ENCODE measurements at places on chromosomes 6 and 20.

DNA sequence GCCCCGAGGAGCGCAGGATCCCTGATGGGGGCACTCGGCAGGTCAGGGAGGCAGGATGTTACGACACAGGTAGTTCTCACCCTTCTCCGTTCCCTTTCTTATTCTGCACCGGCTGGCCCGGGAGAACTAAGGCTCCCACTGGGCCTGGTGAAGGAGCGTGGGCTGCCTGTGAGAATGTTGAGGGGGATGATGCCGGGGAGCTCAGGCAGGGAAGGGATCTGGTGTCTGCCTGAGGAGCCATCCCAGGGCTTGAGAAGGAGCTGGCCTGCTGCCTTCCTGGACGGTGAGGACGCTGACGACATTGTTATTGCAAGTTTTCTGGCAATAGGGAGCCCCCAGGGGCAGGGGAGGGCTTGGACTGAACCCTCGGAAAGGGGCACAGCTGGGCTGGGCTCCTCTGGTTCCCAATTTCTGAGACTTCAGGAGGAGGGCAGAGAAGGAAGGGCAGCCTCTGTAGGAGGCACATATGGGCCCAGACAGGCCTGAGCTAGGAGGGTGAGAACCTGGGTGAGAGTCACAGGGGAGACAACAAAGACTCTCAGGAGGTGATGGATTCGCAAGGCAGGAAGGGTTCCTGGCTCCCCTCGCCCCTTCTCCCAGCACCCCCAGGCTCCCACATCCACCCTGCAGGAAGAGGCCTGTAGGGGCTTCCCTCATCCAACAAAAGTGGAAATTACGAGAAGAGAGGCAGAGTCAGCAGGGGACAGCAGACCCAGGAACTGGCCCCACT lies 32.8 kb downstream of the CYP21A2 start:
- DNase-seq, result no peak

GRCh38 chr20:41524980-41525613 lies 93.1 kb downstream of the CHD6 start:
- DNase-seq, result peak; percentile 81

- no peak for DNase-seq
These were observed 62.6 kb downstream of the GINS1 start for GRCh38 chr20:25470045-25470444.

DNA sequence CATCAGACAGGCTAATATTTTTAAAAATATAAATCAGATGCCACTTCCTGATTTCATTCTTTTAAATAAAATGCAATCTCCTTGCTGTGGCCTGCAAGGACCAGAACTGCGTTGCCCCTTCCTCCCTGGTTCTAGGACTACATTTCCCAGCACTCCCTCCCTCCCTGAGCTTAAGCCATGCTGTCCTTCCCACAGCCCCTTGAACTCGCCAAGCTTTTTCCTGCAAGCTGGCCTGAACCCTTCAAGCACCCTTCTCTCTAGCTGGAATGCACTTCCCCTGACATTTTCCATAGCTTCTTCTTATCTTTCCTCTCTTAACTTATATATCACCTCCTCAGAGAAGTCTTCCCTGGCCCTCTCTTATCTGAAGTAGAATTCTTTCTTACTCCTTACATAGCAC lies 6.1 kb upstream of the DOK5 start:
- DNase-seq, result no peak

DNA sequence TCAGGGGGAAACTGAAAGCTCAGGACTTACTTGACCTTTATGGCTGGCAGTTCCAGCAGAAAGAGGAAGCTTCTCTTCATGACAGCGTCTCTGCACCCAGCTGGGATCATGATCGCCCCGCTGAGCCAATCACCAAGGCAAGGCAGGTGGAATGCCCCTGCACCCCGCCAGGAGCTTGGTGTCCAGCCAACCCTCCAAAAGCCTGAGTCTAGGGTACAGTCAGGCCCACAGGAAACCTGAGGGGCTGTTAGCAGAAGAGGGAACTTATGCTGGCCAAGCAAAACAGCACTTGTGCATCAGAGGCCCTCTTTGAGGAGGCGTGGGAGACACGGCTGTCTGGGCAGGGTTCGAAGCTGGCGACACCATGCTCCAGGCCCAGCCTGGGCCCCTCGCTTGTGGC lies 188.3 kb upstream of the GMDS start:
- DNase-seq, result no peak

DNA sequence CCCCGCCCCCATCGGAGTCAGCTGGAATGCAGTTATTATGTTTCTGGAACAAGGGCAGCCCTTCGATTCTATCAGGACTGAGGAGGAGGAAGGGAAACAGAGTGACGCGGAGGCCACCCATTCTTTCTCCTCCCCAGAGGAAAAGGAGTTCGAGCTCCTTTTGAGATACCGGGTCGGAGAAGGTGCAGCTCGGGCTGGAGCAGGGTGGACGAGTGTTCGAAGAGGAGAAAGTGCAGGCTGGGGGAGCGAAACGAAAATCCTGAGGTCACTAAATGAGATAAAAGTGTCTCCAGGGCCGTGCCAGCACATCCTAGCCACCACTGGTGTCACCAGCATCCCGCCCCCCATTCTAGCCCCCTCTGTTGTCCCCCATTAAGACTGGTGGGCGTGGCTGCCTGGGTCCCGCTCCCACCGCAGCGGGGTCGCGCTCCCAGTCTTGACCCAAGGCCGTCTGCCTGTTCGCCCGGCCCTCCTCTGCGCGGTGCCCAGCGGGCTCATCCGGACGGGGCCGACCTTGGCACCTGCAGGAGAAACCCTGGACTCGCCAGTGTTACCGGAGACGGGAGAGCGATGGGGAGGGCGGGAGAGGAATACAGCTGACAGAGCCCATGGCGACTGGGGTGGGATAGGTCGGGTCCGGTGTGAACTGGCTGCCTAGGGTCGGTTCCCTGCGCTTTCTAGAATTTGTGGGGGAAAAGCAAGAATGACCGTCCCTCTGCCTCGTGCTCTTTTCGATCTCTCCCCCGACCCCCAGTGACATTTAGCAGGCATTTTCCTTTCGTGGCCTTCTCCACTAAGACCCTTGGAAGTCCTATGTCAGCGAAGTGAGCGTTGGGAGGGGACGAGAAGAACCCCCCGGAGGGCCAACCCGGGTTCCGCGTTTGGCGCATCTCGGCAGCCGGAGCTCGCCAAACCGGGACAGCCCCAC lies 16.2 kb downstream of the FOXA2 start:
- no peak for DNase-seq

- no peak for DNase-seq
These were observed 3.2 kb downstream of the POLR1C start for GRCh38 chr6:43520097-43520496.

DNA sequence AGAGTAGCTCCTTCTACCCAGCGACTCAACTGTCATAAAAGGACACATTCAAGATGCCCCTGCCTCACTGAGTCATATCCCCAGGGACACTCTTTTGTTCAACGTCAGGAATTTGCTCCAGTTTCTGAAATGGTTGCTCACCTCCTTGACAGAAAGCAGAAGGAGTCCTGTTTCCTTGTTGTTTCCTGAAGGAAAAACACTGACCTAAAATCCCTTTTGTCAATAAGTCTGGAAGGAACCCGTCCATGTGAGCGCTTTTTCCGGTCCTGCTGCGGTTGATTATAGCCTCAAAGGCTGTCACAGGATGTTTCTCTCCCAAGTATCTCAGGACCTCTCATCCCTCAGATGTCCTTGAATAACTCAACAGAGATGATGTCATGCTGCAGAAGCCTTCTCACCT lies 113.6 kb upstream of the PLEKHG1 start:
- no peak for DNase-seq

GRCh38 chr6:26342106-26343004 lies 22.6 kb upstream of the BTN3A2 start:
- DNase-seq, result no peak

DNA sequence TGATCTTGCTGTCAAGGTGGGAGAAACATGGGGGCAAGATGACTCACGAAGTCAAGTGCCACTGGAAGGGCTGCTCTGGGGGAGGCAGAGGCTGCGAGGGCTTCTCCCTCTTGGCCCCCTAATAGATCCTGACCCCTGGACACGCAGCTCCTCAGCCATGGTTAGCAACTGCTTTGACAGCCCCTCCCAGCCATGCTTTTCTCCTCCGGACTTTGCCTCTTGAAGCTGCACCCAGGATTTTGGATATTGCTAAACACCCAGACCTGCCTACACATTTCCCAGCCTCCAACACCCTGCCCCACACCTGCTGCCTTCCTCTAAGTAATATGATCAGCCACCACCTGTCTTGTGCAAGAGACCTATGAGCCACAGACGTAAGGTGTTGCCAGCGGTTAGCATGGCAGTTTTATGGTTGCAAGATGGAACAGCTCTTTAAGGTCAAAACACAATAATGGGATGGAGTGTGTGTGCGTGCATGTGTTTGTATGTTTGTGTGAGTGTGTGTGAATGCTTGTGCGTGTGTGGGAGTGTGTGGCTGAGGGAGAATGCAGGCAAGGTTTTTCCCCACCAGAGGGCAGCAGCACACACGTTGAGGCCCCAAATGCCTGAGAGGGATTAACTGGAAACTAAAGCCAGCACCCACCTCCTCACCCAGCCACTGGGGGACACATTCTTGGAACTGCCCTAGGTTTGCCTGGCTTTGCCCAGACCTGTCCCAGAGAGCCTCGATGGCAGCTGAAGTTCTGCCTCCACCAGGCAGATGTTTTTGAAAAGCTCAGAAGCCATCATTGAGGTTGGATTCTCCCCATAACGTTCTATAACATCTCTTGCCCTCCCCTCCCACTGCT lies 2.5 kb downstream of the IP6K3 start:
- DNase-seq, result peak; percentile 87

- no peak for DNase-seq
These were observed 23.4 kb downstream of the COL21A1 start for GRCh38 chr6:56223995-56224394.

- DNase-seq, result no peak
These were observed 1.4 kb upstream of the ZBP1 start for GRCh38 chr20:57621421-57622200.

- no peak for DNase-seq
These were observed 148.8 kb upstream of the SOX4 start for GRCh38 chr6:21444711-21445260.

GRCh38 chr20:56909918-56910714 lies 281.0 kb downstream of the TFAP2C start:
- DNase-seq, result no peak

GRCh38 chr6:89037141-89037900 lies 43.2 kb upstream of the PNRC1 start:
- DNase-seq, result no peak

DNA sequence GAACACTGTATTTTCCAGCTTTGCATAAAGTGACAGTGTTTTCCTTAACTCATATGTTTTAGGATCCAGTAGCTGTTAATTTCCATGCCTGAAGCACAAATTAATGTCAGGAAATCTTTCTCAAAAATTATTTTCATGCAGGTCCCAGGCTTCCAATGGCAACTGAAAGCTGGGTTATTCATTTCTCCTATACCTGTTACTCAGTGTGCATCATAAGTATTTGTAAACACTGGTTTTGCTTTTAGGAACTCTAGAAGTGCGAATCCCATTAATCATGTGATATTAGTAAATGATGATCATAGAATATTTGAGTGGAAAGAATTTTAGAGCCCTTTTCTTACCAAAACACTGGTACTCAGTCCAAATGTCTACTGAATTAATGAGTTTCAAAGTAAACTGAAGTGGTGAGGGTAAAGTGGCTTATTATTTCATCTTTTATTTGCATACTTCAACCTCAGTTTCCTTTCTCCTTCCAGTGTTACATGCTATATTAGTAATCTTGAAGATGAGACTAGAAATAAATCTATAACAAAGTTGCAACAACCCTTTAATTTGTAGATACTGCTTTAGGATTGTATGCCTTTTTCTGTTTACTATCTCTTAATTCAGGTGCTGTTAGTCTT lies 124.0 kb downstream of the ZFAND3 start:
- DNase-seq, result no peak

DNA sequence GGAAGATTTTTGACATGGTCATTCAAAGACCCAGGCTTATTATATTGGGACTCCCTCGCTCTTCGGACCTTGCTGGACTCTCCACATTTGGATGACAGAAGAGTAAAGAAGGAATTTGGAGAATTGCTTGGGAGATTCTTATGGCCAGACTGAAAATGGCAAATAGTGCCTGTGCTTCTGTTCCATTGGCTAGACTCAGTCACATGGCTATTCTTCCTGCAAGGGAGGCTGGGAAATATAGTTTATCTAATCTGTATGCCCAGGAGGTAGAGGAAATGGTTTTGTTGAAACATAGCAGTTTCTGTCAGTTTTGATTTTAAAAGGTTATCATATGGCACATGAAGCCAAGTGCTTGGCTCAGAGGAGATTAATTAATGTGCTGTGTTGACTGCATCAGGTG lies 286.6 kb upstream of the JAG1 start:
- DNase-seq, result no peak

DNA sequence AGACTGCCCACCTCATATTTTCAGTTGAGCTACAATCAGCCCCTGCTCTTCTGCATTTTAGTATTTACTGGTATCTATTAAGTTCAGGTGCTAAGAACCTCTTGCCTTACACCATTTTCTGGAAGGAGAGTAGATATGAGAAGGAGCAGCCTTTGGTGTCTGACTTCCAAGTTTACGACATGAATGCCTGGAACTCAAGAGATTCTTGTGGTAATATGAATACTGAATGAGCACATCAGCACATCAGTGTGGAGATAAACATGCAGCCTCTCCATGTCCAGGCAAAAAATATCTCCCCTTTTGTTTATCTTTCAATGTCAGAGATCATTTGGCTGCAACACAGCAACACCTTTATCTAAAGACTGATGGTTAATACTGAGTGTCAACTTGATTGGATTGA lies 65.8 kb upstream of the THEMIS start:
- DNase-seq, result no peak

DNA sequence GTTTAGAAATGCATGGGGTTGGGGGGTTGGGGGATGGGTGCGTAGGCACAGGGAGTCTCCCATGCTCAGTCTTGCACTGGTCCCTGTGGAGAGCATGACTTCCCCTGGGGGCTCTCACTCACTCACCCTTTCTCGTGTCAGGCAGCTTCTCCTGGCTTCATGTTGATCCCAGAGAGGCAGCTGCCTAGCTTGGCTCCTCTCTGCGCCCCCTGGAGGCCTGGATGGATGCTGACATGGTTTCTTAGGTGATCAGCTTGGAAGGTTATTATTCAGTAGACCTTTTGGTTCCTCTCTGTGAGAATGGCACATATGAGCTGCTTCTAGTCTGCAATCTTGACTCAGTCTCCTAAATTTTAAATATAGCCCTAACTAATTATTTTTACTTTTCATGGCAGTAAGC lies 109.3 kb upstream of the FAM83B start:
- no peak for DNase-seq

- no peak for DNase-seq
These were observed 18.7 kb downstream of the NANP start for GRCh38 chr20:25605148-25605547.

DNA sequence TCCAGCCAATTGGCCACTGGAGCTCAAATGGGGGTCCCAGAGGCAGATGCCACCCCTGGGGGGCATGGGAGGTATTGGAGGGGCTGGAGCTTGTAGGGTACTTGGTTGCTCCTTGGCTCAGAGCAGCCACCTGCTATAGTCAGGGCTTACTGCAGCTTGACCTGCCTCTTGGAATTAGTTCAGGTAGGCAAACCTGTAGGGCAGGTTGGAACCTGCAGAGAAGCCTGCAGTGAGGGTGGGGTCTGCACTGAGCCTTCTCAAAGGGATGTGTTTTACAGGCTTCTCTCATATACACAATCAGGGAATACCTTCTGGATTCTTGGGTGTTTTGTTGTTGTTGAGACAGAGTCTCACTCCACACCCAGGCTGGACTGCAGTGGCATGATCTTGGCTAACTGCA lies 94.2 kb upstream of the MYL9 start:
- DNase-seq, result no peak
